ENCODE measurements at places on chromosomes 7 and 10.

DNA sequence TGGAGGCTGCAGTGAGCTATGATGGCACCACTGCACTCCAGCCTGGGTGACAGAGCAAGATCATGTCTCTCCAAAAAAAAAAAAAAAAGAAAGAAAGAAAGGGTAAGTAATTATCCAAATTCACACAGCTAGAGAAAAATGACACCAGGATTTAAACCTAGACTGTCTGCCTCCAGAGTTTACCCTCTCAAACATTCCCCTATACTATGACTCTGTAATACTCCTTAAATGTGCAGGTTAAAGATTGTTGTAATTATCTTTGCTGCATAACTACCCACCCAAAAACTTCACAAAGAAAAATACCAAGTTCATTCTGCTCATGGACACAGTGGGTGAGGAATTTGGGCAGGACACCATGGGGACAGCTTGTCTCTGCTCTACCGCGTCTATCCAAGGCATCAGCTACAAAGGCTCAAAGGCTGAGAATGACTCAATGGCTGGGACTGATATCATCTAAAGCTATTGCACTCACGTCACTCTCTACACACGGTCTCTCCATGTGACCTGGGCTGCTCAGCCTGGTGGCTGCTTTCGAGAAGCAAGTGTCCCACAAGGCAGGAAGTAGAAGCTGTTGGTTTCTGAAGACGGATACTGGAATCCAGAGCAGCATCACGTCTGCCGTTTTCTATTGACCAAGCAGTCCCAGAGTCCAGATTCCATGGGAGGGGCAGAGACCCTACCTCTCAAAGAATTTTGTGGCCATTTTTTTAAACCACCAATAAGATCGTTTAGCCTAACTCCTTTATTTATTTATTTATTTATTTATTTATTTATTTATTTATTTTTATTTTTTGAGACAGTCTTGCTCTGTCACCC lies 185.7 kb upstream of the AUTS2 start:
- DNase-seq, result peak; percentile 22

GRCh38 chr7:19090526-19090925 lies 26.9 kb downstream of the TWIST1 start:
- no peak for DNase-seq

GRCh38 chr10:61901829-61902444 lies 438 bp downstream of the ARID5B start:
- no peak for DNase-seq

- DNase-seq, result no peak
Observed at GRCh38 chr10:63391812-63392211, 74.0 kb downstream of the JMJD1C start.

- DNase-seq, result no peak
Observed at GRCh38 chr7:141444961-141445360, 106.2 kb upstream of the AGK start.

GRCh38 chr7:23431702-23432199 lies 38.5 kb downstream of the IGF2BP3 start:
- DNase-seq, result no peak

DNA sequence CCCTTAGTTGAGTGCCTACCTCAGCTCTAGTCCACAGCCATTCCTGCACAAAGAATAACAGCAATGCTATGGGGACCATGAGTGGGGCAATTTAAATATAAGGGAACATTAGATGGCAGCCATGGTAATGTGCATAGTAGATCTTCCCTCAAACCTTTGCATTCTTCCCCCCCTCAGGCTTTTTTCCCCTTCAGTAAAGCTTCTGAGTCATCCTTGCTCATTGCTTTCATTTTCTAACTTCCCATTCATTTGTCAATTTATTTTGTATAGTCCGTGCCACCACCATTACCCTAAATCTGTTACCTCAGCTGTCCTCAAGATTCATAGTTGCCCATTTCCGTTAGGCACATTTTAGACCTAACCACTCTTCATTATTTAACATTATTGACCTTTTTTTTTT lies 10.7 kb downstream of the HECTD2 start:
- no peak for DNase-seq

GRCh38 chr10:30059209-30060107 lies at the start of gene JCAD:
TSS of gene JCAD (minus strand) at chr10:30059586. CDS start at chr10:30047812, 11,774 bp downstream.
- peak; percentile 49 for DNase-seq

DNA sequence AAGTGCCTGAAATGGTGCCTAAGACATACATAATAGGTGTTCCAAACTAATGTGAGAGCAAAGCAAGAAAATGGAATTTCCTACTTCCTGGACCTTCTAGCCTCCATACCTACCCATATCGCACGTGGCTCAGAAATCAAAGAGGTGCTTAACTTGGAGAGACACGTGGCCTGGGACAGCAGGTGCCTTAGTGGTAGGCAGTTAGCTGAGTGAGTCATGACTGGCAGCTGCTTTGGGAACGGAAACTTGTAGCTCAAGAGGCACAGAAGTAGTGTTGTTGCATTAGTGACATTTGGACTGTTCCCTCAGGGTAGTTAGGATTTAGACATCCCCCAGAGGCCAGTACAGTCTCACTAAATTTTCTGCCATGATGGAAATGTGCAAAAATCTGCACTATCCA lies 12.0 kb upstream of the BMPER start:
- no peak for DNase-seq

DNA sequence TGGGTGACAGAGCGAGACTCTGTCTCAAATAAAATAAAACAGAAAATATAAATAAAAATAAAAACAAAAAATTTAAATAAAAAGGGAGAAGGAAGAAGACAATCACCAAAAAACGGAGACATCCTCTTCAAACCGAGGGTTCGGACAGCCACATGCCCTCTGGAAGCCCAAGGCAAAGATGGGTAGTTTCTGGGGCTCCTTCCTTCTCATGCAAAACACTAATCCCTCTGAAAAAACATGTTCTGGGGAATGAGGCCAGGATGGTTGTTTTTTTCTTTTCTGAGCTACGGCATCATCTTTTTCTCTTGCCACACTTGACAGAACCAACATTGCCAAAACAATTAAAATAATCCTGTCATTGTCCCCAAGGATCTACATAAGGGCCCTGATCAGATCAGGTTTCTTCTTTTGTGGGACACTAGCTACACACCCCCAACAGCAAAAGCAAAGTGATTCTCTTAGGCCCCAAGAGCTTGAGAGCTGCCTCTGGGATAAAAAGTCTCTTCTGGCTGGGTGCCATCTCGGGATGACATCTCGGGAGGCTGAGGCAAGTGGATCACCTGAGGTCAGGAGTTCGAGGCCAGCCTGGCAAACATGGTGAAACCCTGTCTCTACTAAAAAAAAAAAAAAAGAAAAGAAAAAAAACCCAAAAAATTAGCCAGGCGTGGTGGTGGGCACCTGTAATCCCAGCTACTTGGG lies 14.2 kb upstream of the POR start:
- DNase-seq, result no peak

- peak; percentile 29 for DNase-seq
Observed at GRCh38 chr10:68628576-68629127, 68.5 kb downstream of the TET1 start.

GRCh38 chr7:125468855-125469174 lies 539.2 kb upstream of the POT1 start:
- no peak for DNase-seq

- peak; percentile 80 for DNase-seq
Observed at GRCh38 chr10:79241990-79242619, 105.2 kb upstream of the PPIF start.

DNA sequence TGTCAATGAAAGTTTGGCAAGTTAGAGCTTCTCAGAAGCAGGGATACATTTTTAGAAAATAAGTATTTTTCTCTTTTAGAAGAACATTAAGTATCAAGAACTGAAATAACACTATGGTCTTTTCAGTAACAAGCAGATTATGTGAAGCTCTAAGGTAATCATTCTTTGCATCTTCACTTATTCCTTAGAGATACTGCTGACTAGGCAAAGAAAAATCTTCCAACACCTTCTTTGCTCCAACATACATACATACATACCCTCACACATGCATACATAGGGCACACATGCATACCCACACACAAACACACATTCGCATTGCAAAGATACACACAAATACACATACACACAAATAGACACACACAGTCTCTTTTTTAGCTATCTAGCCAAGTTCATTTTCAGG lies 37.8 kb upstream of the CACNB2 start:
- DNase-seq, result no peak
